ENCODE measurements at places on chromosomes 12 and 14. TPM values are rescaled to one million over a fixed set of nuclear protein-coding genes. Genes with fewer than 3 reads are reported as not detected.

KITLG gene
- total RNA-seq: 8.9 TPM

DTX1 gene
- 11.5 TPM for total RNA-seq

KLHL33 gene
- 2.0 TPM for total RNA-seq

TAS2R43 gene
- 26.2 TPM for total RNA-seq

DBX2 gene
- total RNA-seq: 0.13 TPM

WASHC4 gene
- total RNA-seq: 111 TPM

Data from thyroid gland (tissue), 4 donors.